Naive B cell (primary cell): ENCODE measurements at places on chromosomes 1 and 21.

- DNase-seq = no peak
These were observed 37.1 kb downstream of the JUN start for GRCh38 chr1:58746757-58747156.

DNA sequence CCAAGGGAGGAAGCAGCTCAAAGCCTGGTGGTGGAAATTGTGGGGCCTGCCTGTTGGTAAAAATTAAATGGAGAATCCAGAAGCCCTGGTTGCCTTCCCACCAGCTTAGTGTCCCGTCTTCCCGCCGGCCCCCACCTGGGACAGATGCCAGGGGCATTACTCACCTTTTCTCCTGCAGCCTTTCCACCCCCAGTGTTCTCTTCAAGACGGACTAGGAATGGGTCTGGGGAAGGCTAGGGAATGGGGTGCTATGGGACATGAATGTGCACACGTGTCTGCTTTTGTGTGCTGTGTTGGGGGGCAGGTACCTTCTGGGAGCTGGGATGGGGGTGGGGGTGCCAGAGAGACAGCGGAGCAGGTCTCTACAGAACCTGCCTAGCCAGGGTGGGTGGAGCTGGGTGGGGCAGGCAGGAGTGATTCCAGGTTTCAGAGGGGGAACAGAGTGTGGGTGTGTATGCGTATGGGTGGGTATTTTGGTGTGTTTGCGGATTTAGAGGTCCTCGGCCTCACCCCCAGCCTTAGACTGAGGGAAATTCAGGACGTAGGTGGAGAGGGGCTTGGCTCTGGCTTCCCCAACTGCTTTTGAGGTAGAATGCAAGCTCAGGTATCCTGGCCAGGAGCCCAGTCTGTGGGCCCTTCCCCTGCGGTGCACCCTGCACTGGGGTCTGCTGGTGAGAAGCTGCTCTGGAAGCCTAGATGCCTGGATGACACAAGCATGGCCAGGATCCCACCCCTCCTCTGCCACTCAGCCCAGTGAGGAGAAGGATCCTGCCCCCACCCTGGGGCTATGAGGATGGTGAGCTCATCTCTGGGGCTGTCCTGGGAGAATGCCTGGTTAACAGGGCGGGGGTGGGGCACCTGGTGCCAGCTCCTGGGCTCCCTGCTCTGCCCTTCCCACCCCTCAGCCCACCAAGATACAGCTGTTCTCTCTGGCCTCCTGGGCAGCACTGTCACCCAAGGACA is 7.8 kb downstream of the VANGL2 start:
- no peak for DNase-seq

DNA sequence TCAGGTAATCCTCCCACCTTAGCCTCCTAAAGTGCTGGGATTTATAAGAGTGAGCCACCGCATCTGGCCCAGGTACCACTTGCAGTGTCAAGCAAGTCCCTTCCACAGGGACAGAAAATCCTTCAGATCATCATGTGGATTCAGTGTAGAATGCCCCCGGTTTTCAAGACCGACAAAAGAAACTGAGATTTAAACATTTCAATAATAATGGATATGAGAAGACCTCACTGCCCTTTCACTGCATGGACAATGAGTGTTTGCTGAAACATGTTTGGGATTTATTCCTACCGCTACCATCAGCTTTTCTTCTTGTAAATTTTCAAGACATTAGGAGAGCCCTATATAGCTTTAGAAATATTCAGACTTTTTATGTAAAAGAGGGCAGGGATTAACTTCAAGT is 41.5 kb downstream of the HTR6 start:
- no peak for DNase-seq

DNA sequence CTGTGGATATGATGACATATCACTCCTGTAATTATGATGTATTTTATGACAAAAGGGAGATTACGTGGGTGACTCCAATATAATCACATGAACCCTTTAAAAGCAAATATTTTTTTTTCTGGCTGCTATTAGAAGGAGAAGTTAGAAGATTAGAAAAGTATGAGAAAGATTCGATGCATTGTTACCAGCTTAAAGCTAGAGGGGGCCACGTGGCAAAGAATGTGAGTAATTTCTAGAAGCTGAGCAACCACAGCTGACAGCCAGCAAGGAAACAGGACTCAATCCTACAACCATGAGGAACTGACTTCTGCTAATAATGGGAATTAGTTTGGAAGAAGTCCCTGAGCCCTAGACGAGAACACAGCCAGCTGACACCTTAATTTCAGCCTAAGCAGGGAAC is 56.3 kb upstream of the C1orf87 start:
- no peak for DNase-seq

GRCh38 chr1:232629250-232630046 is 485 bp downstream of the SIPA1L2 start:
- DNase-seq = no peak

GRCh38 chr1:183263886-183264602 is 78.0 kb downstream of the LAMC2 start:
- DNase-seq = no peak

DNA sequence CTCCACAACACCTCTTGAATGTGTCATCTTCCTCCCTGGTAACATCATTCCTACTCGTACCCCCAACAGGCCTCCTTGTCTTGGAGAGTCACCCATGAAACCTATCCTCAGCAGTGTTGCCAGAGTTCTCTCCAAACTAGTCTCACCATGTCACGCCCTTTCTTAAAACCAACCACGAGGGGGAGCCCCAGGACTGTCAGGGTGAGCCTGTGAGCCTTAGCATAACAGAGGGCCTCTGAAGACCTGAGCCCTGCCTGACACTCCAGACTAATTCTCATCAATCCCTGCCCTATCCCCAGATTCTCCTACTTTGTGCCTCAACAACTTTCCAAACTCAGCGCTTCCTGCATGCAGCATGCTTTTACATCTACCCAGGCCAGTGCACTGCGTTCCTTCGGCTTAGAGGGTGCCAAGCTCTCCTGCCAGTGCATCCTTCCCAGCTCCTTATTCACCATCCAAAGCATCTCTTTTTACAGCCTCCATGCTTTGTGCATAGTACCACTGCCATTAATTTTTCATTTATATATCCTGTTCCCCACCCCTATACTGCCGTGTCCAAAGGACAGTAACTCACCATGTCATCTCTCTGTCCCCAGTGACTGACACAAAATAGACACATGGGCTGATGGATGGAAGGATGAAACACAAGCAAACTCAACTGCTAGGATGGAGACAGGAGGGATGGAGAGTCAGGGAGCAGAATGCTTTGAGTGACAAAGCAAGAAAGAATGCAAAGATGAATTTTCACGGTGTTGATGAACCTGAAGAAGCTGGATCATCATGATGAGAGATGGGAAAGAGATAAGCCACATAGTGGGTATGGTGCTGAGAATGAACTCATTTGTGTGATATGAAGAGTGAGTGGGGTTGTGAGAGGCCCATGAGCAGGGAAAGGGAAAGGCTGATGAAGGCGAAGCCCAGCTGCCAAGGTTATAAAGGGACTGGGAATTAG is 34.0 kb downstream of the ZNF697 start:
- peak; percentile 17 for DNase-seq

- DNase-seq = no peak
These were observed 451.3 kb downstream of the PLA2G4A start for GRCh38 chr1:187280031-187280430.

- no peak for DNase-seq
These were observed 71.0 kb downstream of the SSBP3 start for GRCh38 chr1:54335011-54335754.

- no peak for DNase-seq
These were observed 36.6 kb upstream of the ARF1 start for GRCh38 chr1:228045871-228046270.

DNA sequence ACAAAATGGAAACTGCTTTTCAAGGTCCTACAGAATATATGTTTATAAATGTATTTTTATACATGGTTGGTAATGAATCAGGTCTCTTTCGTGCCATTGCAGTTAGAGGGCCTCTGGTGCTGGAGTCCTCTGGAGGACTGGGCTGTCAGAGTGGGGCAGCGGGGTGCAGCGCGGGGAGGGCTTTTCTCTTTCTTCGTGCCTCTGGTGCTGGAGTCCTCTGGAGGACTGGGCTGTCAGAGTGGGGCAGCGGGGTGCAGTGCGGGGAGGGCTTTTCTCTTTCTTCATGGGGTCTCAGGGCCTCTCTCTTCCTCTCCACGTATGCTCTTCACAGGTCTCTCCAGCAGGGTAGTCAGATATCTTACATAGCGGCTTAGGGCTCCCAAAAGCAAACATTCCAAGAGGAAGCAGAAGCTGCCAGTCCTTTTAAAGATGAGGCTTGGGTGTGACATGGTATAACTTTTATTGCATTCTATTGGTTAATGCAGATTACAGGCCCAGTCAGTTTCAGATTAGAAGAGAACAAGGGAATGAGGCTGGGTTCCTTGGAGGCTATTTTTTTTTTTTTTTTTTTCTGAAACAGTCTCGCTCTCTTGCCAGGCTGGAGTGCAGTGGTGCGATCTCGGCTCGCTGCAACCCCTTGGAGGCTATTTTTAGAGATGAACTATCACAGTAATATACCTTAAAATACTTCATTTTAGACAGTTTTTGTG is 13.1 kb downstream of the SDCCAG8 start:
- DNase-seq = no peak

GRCh38 chr1:22607154-22607553 is 29.3 kb upstream of the C1QA start:
- DNase-seq = no peak

DNA sequence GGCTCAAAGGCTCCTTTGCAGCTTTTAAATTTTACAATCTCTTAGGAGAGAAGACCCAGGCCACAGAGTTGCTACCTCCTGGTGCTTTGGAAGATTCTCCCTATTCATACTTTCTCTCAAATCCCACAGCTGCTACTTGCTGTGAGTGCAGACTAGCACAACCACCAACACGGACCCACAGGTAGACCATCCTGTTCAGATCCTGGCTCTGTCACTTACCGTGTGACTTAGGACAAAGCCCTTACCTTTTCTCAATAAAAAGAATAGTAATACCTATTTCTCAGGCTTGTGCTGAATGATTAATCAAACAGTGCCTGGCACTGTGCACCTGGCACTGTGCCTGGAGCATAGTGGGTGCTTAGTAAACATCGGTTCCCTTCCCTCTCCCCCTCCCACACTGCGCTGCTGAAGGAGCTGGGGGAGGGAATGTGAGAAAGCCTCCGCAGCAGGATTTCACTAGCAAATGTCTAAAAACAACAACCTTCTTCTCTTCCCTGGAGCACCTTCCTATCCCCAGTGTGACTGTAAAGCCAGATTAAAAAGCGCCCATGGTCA is 81.7 kb downstream of the PGM1 start:
- no peak for DNase-seq

DNA sequence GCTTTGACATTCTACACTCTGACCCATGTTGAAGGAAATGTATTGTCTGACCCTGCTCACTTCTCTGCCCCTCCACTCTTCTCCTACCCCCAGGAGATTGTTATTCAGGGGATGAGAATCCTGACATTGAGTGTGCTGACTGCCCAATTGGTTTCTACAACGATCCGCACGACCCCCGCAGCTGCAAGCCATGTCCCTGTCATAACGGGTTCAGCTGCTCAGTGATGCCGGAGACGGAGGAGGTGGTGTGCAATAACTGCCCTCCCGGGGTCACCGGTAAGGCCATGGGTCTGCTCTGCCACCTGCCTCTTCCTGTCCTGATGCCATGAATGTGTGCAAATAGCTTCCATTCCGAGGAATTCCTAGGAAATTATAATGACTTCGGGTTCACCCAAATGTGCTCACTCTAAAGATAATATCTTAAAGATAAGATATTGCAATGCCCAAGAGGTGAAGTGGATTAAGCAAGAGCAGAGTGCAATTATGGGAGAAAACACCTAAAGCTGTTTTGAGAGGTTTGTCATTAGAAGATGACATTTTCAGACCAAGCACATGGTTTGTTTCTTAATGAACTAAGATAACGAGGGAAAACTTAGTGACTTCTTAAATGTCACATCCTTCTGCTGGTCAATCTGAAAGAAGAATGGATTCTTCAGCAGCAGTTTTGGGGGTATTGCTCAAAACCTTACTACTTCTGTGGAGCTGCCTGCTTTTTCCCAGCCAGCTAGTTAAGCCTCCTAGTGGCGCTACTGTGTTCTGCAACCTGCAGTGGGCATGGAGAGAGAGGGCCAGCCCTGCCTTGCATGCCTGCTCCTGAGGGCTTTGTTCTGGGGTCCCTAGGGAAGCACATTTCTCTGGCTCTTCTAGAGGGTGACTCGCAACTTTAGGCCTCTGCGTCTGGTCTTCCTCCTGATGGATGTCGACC is 41.6 kb downstream of the LAMC2 start:
- DNase-seq = peak; percentile 20
